ENCODE measurements at places on chromosomes 6 and 20.

DNA sequence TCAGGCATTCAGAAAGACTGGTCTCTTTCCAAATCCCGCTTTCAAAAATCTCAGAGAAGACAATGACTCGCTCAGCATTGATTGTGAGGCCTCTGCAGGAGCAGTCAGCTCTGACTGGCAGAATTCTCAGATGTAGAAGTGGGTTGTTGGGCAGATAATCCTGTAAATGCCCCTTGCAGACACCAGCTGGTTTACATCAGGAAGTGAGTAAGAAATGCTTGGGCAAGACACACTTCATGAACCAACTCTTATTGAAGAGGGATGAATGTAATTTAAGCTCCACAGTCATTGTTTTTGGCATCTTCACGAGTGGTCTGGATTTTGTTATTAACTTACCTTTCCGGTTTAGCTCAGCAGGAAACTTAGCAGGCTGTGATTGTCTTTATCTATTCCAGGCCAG lies 166.6 kb downstream of the PLCB4 start:
- DNase-seq, result no peak

DNA sequence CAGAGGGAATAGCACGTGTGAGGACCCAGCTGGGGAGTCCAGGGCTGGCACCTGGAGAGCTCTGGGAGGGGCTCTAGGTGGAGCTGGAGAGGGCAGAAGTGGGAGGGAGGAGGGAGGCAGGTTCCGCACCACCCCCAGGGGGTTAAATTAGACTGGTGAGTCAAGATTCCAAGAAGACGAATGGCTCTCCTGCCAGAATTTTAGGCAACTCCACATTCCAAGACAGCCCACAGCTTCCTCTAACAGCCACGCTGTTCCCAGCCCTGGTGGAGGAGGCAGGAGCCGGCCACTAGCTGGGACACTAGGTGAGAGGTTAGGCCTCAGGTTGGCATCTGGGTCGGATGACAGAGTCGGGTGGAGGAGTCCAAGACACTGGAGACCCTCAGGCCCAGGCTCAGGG lies 60.2 kb downstream of the TFAP2C start:
- DNase-seq, result no peak

DNA sequence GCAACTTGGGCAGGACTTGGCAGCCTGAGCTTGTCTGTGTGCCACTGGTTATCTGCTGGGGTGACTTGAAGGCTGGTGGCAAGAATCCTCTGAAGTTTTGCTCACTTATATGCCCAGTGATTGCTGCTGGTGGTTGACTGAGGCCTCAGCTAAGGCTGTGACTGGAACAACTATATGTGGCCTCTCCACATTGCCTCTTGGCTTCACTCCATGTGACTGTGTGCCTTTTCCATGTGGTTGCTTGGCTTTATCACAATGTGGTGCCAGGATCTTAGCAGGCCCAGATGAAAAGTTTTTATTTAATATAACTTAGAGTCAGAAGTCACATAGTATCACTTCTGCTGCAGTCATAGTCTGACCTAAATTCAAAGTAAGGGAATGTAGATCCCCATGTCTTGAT lies 104.5 kb downstream of the ADAT2 start:
- DNase-seq, result no peak

GRCh38 chr6:34227761-34228421 lies 8.8 kb upstream of the HMGA1 start:
- no peak for DNase-seq

- DNase-seq, result no peak
Measured at GRCh38 chr20:2101057-2101864, at the start of gene STK35. STK35 (plus strand) TSS chr20:2101827; CDS start chr20:2101882, 55 bp downstream.

DNA sequence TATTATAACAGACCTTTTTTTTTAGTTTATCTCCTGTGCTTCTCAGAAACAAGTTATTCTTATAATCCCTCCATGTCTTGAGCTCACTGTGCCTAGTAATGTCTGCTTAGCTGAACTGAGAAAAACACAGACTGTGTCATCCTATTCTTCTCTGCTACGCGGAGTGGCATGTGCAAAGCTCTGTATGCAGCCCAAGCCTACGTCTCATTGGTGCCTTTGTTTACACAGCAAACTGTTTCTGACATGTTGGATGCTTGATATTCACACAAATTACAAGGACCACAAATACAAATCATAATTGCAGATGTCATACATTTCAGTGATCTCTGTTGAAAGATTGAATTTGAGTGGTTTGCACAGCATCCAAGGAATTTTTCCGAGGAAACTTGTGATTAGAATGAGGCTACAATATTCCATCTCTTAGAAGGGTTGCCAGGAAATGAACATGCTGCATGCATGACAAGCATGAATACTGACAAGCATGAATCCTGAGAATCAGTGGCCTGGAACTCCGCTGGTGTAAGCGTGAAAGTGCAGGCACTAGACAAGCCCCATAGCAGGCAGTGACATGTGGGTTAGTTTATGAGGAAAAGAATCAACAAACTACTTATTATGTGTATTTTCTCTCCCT lies 128.4 kb upstream of the SGK1 start:
- DNase-seq, result peak; percentile 16

GRCh38 chr6:144362042-144363018 lies 77.2 kb downstream of the UTRN start:
- no peak for DNase-seq

- peak; percentile 88 for DNase-seq
Measured at GRCh38 chr20:1776681-1777475, 118.3 kb upstream of the SIRPA start.

DNA sequence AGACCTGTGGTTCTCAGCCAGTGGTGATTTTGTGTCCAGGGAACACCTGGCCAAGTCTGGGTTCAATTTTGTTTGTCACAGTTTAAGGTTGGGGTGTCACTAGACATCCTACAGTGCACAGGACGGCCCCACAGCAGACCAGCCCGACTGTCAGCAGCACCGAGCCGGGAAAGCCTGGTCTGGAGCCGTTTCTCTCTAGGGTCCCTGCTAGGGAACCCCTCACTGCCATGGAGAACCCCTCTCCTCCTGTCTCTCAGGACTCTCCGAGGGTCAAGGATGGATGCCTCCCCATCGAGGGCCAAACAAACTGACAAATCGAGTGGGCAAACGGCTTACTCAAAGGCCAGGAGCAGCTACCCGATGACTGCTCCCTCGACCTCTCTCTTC lies 15.8 kb upstream of the STX16 start:
- DNase-seq, result no peak

- DNase-seq, result no peak
Measured at GRCh38 chr6:47044397-47044796, 2.3 kb upstream of the ADGRF1 start.

DNA sequence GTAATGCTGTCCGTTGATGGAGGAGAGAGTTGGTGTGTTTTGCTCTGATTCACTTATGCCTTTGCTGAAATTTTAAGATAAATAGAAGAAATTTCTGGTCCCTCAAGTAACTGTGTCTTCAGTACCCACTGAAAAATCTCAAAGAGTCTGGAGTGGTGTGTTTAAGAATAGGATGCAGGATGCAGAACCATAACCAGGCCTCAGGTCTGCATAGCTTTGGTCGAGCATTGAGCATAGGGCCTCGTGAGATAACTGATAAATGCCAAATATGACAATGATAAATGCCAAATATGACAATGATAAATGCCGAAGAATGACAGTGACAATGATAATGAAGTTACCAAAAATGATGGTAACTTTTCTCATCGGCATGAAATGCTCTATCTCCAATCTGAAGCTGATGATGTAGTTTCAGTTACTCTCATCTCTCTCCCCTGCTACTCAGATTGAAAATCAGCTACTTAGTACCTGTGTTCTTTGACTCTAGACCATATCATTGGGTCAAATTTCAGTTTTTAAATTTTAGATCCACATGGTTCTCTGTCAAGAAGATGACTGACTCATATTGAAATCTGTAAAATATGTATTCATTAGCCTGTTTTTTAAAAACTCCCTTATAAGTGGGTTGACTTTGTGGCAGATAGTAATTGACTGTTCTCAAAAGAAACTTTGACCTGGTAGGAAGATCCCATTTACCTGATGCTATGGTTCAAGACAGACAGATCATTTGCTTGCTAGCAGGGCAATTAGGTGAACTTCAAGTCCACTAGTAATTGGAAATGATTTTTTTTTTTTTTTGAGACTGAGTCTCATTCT lies 96.6 kb downstream of the SLC16A10 start:
- no peak for DNase-seq

GRCh38 chr6:88119769-88120168 lies 46.4 kb downstream of the CNR1 start:
- DNase-seq, result no peak

- DNase-seq, result no peak
Measured at GRCh38 chr20:6295867-6296256, 173.0 kb upstream of the FERMT1 start.

GRCh38 chr20:16308754-16309153 lies 264.5 kb downstream of the KIF16B start:
- DNase-seq, result no peak

GRCh38 chr6:158018851-158019361 lies 37.2 kb downstream of the SYNJ2 start:
- no peak for DNase-seq

GRCh38 chr20:60125513-60125912 lies 167.3 kb downstream of the CDH26 start:
- DNase-seq, result no peak

- peak; percentile 60 for DNase-seq
Measured at GRCh38 chr6:146041282-146041681, 12.4 kb downstream of the GRM1 start.

DNA sequence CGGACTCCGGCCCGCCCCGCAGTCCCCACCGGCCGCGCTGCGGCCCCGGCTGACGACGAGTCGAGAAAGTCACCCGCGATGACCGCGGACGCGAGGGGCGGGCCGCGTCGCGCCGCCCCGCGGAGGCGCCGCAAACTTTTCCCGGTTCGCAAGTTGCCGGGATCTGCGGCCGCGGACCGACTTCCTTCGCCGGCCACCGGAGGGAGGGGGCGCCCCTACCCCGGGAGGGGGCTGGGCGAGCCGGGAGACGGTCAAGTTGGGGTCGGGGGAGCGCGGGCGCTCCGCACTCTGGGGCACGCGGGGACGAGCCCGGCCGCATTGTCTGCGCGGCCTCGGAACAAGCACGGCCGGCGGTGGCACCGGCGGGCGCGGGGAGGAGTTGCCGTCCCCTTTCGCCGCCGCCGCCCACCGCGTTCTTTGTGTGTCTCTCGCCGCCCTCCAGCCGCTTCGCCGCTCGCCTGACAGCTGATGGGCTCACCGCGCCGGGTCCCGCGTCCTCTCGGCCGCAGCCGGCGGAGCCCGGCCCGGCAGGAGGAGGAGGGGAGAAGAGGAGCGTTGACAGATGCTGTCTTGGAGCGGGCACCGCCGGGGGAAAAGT lies 131.6 kb downstream of the OGFRL1 start:
- peak; percentile 44 for DNase-seq

- no peak for DNase-seq
Measured at GRCh38 chr20:18138266-18138582, 561 bp downstream of the KAT14 start.
